NCI-H2227 treated with DMSO at 0.1 percent for 48 hours (cell line): ENCODE measurements at places on chromosomes 11 and 22.
A peak's percentile ranks its signal among the peaks of the same experiment; 100 is the strongest.

DNA sequence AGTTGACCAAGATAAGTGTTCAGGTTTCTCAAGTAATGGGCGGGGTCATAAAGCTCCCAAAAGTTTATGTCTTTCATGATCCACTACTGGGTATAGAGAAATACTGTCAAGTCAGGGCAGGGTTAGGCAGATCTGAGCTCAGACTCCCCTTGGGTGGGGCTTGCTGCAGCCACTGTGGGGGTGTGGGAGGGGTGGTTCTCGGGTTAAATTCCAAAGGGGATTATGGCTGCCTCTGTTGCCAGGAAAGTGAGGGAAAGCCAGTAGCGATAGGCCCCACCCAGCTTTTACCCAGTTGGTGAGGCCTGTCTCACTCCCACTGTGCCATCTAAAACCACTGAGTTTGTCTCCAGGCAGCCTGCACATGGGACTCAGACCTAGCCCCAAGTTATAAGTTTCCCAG lies 37.8 kb downstream of the DLG2 start:
- no peak for DNase-seq

- DNase-seq, result no peak
Observed at GRCh38 chr11:1276041-1276790, 33.2 kb downstream of the TOLLIP start.

DNA sequence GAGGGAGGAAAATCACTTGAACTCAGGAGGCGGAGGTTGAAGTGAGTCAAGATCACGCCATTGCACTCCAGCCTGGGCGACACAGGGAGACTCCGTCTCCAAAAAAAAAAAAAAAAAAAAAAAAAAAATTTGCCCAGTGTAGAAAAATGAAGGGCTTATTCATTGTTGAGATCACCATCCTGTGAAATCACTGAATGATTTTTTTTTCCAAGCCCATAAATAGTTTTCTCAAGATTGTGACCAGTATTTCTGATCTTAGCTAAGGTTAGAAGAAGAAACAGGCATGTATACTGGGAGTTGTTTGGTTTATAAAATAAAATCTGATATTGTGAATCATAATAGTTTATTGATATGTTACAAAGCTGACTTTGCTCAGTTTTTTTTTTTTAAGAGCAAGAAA lies 269.4 kb downstream of the CADM1 start:
- no peak for DNase-seq

GRCh38 chr22:21942407-21943343 lies 10.0 kb downstream of the PPM1F start:
- no peak for DNase-seq

DNA sequence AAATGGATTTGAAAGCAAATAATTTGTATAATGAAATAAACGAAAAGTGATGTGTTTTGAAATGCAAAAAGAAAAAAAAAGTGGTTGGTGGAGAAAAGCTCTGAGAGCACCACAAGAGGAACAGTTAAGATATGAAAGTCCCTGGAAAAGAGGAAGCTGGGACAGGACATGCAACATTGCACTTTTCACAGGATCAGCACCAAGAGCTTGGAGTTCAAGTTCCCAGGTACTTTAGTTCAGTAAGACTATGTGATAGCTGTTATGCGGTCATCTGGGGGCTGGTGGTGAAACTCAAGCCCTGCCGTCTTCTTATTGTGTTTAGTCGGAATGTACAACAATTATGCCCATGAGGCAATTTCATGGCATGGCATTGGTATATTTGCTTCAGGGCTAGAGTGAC lies 17.1 kb upstream of the MS4A4A start:
- no peak for DNase-seq

DNA sequence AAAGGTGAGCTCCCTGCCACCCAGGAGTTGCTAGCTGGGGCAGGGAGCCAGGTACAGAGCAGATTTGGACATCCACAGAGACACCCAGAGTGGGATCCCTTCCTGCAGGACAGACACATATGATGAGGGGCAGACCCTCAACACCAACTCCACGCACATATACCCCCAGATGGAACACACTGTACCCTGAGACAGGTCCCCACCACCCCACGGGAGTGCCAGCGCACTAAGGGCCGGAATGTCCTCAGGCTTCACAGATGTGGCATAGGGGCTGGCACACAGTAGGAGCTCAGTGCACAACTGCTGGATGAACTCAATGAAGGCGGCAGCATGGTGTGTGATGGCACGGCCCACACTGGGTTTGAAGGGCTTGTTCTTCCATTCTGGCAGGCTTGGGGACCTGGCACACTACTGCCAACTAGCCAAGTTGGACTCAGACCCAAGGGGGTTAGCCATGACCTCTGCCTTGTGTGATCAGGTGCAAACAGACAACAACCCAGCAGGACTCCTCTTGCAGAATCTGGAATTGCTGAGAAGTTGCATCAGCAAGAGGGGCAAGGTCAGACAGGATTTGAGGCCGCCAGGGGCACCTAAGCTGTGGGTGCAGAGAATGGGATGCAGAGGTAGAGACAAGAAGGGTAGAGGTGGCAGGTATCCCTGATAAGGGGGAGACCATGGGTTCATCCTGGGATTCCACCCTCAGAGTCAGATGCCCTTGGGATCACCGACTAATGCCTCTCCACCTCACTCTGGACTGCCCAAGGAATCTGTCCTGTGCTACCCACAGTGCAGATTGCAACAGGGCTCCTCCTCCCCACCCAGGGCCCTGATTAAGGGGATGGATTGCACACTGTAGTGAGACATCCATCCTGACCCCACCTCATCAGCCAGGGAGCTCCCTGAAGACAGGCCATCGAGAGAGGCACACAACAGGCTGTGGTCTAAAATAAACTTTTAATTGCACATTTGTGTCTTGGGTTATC lies 2.4 kb downstream of the C22orf15 start:
- DNase-seq, result no peak

- peak; percentile 43 for DNase-seq
Observed at GRCh38 chr11:78039919-78040671, 17.0 kb upstream of the KCTD14 start.

- peak; percentile 87 for DNase-seq
Observed at GRCh38 chr11:61507962-61508861, at the start of gene LRRC10B. Gene LRRC10B, plus strand, starts transcription at chr11:61508749. Its CDS starts 250 bp downstream, at chr11:61508999.

GRCh38 chr11:129657866-129658525 lies 157.7 kb upstream of the TMEM45B start:
- no peak for DNase-seq

- no peak for DNase-seq
Observed at GRCh38 chr11:75536786-75537641, 11.3 kb upstream of the GDPD5 start.

DNA sequence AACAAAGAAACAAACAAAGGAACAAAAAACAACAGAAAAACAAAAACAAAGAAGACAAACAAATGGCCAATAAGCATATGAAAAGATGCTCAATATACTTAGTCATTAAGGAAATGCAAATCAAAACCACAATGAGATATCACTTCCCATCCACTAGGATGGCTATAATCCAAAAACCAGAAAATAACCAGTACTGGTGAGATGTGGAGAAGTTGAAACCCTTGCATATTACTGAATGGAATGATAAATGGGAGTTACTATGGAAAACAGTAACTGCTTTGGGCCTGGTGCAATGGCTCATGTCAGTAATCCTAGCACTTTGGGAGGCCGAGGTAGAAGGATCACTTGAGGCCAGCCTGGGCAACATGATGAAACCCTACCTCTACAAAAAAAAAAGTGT lies 44.9 kb upstream of the RBFOX2 start:
- DNase-seq, result no peak

DNA sequence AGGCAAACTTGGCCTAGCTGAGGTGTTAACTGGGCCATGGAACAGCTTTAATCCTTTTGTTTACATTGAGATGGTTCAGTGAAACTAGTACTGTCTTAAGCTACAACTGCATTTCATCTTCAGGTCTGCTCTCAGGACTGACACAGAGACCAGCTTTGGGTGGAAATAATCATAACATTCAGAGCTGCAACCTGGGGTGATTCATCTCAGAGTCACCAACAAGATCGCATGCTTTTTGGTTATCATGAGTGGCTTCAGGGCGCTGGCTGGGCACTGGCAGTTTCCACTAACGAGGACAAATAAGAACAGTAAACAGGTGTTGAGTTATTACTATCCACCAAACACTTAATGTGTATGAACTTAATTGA lies 60.9 kb upstream of the PAX6 start:
- DNase-seq, result no peak

DNA sequence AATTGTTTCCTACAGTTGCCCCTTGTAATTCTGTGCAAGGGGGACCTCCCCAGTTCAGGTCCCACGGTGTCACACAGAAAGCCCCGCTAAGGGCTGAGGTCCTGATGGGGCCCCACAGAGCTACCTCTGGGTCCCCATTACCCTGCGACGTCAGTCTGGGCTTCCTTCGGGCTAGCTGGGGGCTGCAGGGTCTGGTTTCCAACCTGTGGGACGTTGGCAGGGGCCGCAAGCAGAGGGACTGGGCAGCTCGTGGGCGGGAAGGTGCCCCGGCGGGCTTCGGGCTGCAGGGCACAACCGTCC lies 698 bp downstream of the SLC37A4 start:
- DNase-seq, result no peak

GRCh38 chr11:109641549-109641948 lies 219.6 kb downstream of the C11orf87 start:
- DNase-seq, result no peak

- no peak for DNase-seq
Observed at GRCh38 chr11:88171982-88172381, 3.3 kb downstream of the RAB38 start.

DNA sequence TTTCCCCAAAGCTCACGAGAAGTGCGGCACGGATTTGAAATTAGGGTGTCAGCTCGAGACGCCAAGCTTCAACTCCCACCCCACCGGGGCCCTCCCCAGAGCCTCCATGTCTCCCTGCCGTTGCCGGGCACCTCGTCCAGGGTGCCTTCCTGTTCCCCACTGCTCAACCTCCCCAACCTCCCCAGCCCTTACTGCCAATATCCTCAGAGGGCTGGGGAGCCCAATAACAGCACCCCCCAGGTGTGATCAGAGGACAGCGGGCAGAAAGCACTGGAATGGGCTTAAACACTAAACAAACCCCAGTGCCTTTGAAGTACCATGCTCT lies 1336.4 kb downstream of the TBC1D22A start:
- no peak for DNase-seq
